ENCODE measurements at places on chromosomes 11 and 22.

- DNase-seq = no peak
Measured at GRCh38 chr11:11909727-11910126, 68.0 kb downstream of the USP47 start.

- no peak for DNase-seq
Measured at GRCh38 chr22:48950151-48950915, 877.3 kb downstream of the BRD1 start.

- DNase-seq = no peak
Measured at GRCh38 chr11:3224401-3225057, 5.9 kb upstream of the MRGPRG start.

DNA sequence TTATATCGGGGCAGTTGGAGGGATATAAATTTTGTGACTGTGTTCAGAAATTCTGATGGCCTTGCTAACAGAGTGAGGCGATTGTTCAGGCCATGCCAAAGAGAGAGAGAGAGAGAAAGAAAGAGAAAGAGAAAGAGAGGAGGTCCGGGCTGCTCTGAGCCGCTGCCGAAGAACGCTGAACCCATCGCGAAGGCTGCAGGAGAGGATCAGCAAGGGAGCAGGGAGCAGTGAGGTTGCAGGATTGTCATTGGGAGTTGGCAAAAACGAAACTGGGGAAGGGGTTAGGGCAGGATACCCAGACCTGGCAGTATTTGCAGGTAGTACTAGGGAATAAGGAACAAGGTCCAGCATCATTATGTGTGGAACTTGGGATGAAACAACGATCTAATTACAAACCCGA, 537.1 kb downstream of the INSC start:
- no peak for DNase-seq

DNA sequence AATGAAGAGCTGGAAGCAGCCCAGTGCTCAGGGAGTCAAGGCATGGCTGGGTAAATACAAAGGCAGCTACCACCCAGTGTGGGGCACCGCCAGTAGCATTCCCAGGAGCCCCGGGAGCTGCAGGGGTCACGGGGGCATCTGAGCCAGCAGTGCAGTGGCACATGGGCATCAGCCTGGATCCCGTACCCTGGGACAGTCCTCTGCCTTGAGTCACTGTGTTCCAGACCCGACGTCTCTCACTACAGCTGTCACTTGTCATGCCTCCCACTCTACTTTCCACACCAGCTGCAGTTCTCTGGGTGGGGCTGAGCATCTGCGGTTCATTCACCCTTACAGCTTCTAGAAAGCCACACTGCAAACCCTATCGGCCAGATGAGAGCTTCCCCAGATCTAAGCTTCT, 29.6 kb downstream of the DHCR7 start:
- no peak for DNase-seq

All from foreskin keratinocyte (primary cell).